ENCODE measurements at places on chromosomes 2 and 18.

DNA sequence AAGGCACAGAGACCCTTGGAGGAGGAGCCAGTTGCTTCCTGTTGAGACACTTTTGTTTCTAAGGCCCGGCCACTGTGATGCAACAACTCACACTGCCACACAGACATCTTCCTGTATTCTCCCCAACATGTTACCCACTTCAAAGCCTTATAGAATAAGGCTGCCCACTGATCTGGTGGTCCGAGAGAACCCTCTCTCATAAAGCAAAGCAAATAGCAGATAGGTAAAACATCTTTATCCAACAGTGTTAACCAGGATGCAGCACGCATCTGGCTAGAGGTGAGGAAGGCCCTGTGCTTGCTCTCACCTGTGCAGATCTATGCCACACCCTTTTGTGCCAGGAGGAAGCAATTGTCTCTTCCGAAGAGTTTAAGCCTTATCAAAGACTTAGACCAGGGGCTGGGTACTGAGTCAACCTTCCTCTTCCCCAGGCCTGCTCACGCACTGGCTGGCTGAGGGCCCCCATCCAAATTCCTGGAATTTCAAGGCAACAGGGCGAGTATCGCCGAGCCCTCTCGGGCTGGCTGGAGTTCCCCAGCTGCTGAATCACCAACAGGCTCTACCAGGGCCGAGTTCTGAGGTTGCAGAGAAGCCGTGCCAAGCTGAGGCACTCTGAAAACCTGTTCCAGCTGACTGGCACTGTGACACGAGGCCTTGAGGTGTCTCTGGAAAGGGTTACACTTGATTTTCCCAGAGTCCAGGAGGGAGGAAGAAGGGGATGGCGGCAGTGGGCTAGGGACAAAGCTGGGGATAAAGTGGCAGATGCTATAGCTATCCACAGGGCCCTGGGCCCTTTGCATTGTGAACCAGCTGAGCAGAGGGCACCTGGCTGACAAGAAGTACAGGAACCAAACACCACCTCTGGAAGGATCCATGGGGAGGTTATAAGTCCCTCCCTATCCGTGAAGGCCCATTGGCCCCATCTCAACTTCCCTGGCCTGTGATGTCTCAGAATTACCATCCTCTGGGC, 29.3 kb downstream of the TGFA start:
- H3K4me3 ChIP-seq, result no peak overlapping the region
- no peaks in the 10 kb centered on the region for H3K36me3 ChIP-seq
- H3K4me1 ChIP-seq, result peaks cover 30% of the 10 kb centered on the region
- H3K27ac ChIP-seq, result peak overlapping the region; percentile 83
- H3K27me3 ChIP-seq, result no peaks in the 10 kb centered on the region

DNA sequence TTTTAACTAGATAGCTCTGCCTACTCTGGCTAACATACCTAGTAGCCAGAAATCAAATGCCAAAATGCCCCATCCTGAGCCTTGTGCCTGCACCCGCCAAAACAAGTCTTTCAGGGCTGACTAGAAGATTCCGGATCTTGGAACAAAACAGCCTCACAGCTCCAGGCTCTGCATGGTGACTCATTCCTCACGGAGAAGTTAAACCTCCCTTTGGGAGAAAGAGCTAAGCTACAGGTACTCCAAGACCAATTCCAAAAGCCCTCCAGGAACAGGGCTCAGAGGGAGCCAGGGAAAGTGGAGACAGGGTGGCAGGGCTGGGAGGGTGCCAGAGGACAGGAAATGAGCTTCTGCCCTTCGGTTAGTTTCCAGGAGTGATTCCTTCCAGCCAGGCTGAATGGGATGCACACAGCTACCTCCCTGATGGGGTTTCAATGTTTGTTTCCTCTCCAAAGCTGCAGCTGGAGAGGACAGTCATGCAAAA, 295.6 kb downstream of the TNS1 start:
- peak overlapping the region; percentile 64 for H3K27ac ChIP-seq
- H3K36me3 ChIP-seq, result no peaks in the 10 kb centered on the region
- DNase-seq, result peak; percentile 34
- no peaks in the 10 kb centered on the region for H3K4me1 ChIP-seq
- H3K27me3 ChIP-seq, result no peaks in the 10 kb centered on the region

GRCh38 chr18:11906926-11907874, 917 bp downstream of the MPPE1 start:
- H3K4me1 ChIP-seq, result peaks cover 18% of the 10 kb centered on the region
- DNase-seq, result peak; percentile 36
- peak overlapping the region; percentile 98 for H3K27ac ChIP-seq
- peak overlapping the region; percentile 89 for H3K4me3 ChIP-seq
- H3K27me3 ChIP-seq, result no peaks in the 10 kb centered on the region

DNA sequence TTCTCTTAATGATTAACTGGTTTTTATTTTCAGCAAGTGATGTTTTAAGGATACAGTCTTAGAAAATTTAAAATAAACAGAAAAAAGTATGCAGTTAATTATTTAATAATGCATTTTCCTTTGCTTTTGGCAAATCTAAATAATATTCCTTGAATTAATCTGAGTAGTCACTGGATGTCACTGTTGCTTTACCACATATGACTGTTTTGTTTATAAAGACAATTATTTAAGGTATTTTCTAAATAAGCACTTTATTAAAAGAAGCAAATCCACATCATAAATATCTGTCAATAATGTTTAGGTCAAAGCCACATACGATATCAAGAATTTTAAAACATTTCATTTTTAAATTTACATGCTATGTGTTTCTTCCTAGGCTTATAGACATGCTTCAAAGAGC, 40.6 kb upstream of the TFPI start:
- H3K27me3 ChIP-seq, result no peaks in the 10 kb centered on the region
- no peaks in the 10 kb centered on the region for H3K4me1 ChIP-seq
- no peaks in the 10 kb centered on the region for H3K36me3 ChIP-seq
- peak; percentile 23 for DNase-seq

- H3K4me1 ChIP-seq, result peaks cover 14% of the 10 kb centered on the region
- no peak overlapping the region for H3K4me3 ChIP-seq
- no peaks in the 10 kb centered on the region for H3K27me3 ChIP-seq
Observed at GRCh38 chr18:8732442-8733360, 27.3 kb downstream of the MTCL1 start.

DNA sequence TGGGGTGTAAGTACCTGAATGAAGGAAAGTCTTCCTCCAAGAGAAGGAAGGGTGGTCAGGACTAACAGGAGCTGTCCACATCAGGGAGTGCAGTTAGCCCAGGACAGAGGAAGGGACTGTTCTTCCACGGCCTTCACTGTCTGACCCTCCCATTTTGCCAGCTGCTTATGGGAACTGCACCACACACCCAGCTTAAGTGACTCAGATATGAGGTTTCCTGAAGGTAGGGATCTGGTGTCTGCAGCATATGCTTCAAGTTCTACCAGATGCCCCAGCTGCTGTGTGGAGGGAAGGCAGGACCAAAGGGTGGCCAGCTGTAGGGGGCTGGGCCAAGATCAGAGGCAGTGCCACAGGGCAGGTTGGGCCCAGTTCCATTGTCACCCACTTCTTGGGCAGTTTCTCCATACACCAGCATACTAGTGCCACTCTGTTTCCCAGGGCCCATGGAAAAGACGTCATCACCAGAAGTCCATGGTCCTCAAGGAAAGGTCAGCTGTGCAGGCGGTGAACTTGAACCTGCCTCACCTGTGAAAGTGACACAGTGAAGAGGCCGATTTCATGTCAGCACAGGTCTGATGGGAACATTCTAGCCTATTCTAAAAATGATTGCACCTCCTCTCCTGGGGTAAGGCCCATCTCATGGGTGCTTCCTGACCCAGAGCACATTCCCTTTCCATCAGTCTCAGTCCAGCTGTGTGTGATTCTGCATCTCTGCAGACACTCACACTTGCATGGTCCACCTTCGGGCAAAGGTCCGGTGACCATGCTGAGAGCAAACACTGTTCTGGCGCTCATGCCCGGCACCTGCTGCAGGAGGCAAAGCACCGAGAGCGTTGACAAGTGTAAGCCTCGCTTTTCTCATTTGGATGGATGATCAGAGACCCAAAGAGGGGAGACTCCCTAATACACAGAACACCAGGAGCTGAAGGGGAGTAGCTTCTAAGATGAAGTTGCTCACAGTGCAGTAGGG, 68.0 kb downstream of the ACAA2 start:
- H3K27ac ChIP-seq, result no peak overlapping the region
- H3K4me3 ChIP-seq, result no peak overlapping the region
- DNase-seq, result no peak

GRCh38 chr2:75523313-75524275, 37.1 kb downstream of the EVA1A start:
- H3K36me3 ChIP-seq, result no peaks in the 10 kb centered on the region
- no peak for DNase-seq
- H3K4me1 ChIP-seq, result no peaks in the 10 kb centered on the region
- H3K4me3 ChIP-seq, result no peak overlapping the region
- H3K27me3 ChIP-seq, result no peaks in the 10 kb centered on the region
- H3K27ac ChIP-seq, result no peak overlapping the region

- H3K4me3 ChIP-seq, result no peak overlapping the region
- H3K27me3 ChIP-seq, result no peaks in the 10 kb centered on the region
- no peaks in the 10 kb centered on the region for H3K36me3 ChIP-seq
Observed at GRCh38 chr18:26215247-26215970, 10.8 kb upstream of the TAF4B start.

DNA sequence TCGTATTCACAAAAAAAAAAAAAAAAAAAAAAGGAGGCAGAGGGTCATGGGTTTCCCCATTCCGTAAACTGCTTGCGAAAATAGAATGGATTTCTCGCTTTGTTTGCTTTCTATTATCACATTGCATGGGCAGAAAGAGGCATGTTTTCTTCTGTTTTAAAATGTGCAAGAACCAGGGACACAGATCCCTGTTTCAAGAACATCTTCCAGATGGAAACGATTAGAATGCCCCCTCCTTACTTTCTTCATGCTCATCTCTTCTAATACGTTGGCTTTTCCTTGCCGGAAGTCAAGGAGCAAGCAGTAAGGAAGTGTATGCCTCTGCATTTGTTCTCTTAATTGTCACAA, 51.0 kb upstream of the ZNF516 start:
- H3K27me3 ChIP-seq, result no peaks in the 10 kb centered on the region
- no peaks in the 10 kb centered on the region for H3K4me1 ChIP-seq
- no peak for DNase-seq
- H3K27ac ChIP-seq, result peak overlapping the region; percentile 78

GRCh38 chr2:236117401-236117800, 50.8 kb downstream of the GBX2 start:
- no peak overlapping the region for H3K27ac ChIP-seq
- DNase-seq, result no peak
- peaks cover 11% of the 10 kb centered on the region for H3K4me1 ChIP-seq
- H3K36me3 ChIP-seq, result no peaks in the 10 kb centered on the region
- H3K27me3 ChIP-seq, result no peaks in the 10 kb centered on the region

GRCh38 chr2:205776720-205777119, 94.4 kb downstream of the NRP2 start:
- H3K27ac ChIP-seq, result no peak overlapping the region
- no peaks in the 10 kb centered on the region for H3K36me3 ChIP-seq
- DNase-seq, result peak; percentile 75
- no peak overlapping the region for H3K4me3 ChIP-seq

- no peak overlapping the region for H3K4me3 ChIP-seq
- H3K4me1 ChIP-seq, result peaks cover 78% of the 10 kb centered on the region
- no peaks in the 10 kb centered on the region for H3K27me3 ChIP-seq
- no peak for DNase-seq
- no peak overlapping the region for H3K27ac ChIP-seq
Observed at GRCh38 chr2:205709319-205709718, 27.0 kb downstream of the NRP2 start.
